Activated CD8-positive, alpha-beta memory T cell treated with anti-CD3 and anti-CD28 coated beads for 24 hours (primary cell): ENCODE measurements at places on chromosomes 6 and 20.

DNA sequence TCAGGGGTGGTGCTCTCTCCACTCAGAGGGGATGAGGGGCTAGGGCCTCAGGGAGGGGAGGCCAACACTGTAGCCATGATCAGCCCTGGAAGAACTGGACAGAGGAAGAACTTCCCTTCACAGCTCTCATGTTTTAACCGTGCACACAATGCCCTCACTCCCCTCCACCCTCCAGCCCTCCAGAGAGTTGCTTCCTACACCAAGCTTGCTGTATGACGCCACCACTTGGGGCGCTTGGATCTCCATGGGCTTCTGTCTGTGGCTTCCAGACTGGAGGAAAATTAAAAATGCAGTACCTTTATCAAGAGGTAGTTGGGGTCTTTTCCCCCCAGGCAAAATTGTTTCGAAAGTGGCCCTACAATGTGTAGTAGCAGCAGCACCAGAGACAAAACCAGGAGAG is 48.4 kb downstream of the ARHGAP40 start:
- no peak for DNase-seq

- DNase-seq = peak; percentile 58
Measured at GRCh38 chr6:31529329-31530150, 778 bp downstream of the MCCD1 start.

- DNase-seq = no peak
Measured at GRCh38 chr20:5268449-5268848, 48.3 kb downstream of the PROKR2 start.

- DNase-seq = no peak
Measured at GRCh38 chr6:169450097-169450496, 196.5 kb upstream of the THBS2 start.

DNA sequence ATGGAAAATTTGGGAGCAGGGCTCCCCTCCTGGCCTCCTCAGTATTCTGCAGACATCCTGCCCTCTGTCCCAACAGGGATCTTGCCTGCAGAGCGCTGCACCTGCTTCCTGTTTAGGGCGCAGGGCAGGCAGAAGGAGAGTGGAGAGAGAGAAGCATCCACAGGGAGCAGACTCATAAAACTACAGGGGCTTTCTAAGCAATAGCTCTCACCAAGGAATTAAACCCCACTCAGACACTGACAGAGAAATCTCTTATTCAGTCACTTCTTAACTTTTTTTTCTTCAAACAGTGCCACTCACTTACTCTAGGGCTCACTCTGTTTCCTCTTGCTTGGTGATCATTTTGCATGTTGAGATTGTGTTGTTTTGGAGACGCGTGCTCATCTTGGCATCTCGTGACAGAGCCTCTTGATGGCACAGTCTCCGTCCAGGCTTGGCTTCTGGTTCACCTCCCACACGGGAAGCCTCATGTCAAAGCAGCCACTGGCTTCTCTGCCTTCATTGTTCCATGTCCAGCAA is 153.1 kb upstream of the INSM1 start:
- DNase-seq = no peak

- DNase-seq = no peak
Measured at GRCh38 chr6:84314377-84314898, 87.0 kb upstream of the CEP162 start.

DNA sequence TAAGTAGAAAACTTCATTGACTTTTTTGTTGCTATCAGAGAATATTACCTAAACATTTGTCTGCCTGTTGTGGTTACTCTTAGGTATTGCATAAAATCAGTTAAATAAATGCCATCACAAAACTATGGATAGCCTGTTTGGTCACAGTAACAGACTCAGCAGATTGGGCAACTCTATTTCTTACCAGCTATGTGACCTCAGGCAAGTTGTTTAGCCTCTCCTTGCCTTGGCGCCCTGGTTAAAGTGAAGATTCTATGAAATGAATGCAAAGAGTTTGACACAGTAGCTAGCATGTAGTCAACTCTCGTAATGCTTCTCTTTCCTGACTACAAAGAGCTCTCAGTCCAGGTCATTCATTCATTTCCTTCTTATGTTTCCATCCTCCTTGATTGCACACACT is 82.5 kb upstream of the ID4 start:
- no peak for DNase-seq

DNA sequence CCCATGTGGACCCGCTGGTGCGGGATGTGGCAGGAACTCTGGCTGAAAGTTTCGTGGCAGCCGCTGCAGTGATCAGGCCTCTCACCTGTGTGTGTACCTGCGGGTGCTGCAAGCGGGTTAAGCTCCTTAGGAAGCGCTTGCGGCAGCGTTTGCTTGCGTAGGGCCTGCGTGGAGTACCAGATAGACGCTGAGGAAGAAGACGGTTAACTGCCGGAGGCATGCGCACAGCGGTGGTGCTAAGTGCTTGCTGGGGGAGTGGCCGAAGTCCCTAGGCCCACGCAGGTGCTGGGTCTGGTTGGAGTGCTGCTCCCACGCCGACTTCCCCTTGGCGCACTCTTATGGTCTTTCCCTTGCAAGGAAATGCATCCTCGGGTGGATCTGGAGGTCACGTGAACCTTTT is 23.0 kb downstream of the ZSCAN31 start:
- no peak for DNase-seq

- DNase-seq = no peak
Measured at GRCh38 chr6:5261545-5262109, 314 bp downstream of the FARS2 start.
